ENCODE measurements at places on chromosomes 11 and 22. TPM values are rescaled to one million over a fixed set of nuclear protein-coding genes. Genes with fewer than 3 reads are reported as not detected.

Gene KDM4E
- total RNA-seq: not detected

GRCh38 chr11:3920148-3920852, 64.8 kb downstream of the STIM1 start:
- DNase-seq: no peak

GRCh38 chr22:48860557-48860956, 967.1 kb downstream of the BRD1 start:
- DNase-seq: no peak

- peak; percentile 80 for DNase-seq
Observed at GRCh38 chr11:72238040-72238450, 5.9 kb downstream of the PHOX2A start.

DNA sequence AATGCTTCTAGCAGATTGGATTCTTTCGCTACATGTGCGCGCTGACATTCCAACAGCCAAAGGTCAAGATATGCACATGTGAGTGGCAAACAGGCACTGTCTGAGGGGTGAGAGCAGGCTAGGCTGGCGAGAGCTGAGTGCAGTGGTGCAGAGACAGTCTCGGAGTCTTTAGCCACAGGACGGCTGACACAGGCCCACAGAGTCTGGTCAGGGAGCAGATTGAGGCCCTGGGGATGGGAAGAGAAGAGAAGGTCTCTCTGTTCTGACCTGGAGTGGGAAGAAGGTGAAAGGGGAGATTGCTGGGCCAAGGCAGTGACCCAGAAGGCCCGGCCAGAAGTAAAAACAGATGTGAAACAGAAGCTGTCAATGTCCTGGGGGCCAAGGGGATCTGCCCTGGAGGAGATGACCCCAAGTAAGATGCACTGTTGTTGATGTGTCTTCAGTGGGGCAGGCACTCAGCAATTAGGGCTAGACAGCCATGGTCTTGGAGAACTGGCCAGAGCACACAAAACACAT, 197.8 kb downstream of the ETS1 start:
- no peak for DNase-seq

DNA sequence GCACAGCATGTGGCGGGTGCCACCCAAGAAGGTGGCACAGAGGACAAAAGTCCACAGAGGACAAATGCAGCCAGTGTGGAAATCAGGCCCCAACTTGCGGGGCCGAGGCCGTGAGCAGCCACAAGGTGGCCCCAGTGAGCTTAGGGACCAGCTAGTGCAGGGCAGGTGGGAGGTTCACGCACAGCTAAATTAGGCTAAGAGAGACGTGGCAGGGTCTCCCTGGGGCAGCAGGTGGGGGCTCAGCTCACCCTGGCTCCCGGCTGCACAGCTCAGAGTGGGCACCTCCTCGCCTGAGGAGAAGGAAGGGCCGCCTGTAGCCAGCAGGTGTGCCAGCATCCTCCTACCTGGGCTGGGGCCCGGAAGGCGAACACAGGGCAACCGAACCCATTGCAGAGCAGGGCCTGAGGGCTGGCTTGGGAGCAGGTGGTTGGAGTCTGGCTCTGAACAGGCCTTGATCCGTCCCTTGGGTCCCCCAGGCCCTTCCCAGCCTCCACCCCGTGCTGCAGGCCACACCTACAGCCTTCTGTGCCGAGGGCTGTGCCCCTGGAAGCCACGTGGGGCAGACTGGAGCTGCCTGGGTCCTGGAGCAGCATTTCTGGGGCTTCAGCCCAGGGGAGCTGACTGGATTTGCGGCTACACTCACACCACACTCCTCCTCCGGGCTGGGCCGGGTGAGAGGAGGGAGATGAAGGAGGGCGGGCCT, 26.1 kb upstream of the CELSR1 start:
- DNase-seq: peak; percentile 68

DNA sequence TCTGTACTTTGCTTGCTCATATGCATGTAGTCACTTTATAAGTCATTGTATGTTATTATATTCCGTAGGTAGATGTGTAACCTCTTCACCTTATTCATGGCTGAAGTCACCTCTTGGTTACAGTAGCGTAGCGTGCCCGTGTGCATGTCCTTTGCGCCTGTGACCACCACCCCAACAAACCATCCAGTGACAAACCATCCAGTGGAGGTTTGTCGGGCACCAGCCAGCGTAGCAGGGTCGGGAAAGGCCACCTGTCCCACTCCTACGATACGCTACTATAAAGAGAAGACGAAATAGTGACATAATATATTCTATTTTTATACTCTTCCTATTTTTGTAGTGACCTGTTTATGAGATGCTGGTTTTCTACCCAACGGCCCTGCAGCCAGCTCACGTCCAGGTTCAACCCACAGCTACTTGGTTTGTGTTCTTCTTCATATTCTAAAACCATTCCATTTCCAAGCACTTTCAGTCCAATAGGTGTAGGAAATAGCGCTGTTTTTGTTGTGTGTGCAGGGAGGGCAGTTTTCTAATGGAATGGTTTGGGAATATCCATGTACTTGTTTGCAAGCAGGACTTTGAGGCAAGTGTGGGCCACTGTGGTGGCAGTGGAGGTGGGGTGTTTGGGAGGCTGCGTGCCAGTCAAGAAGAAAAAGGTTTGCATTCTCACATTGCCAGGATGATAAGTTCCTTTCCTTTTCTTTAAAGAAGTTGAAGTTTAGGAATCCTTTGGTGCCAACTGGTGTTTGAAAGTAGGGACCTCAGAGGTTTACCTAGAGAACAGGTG, 11.1 kb downstream of the CCND1 start:
- DNase-seq: no peak

Data from lung (tissue), 17 donors.